Muscle of arm (tissue), 14 donors: ENCODE measurements at places on chromosomes 12 and 14. TPM values are rescaled to one million over a fixed set of nuclear protein-coding genes. Genes with fewer than 3 reads are reported as not detected.

- no peak for DNase-seq
Observed at GRCh38 chr14:105882626-105883025, 356.2 kb downstream of the TMEM121 start.

DNA sequence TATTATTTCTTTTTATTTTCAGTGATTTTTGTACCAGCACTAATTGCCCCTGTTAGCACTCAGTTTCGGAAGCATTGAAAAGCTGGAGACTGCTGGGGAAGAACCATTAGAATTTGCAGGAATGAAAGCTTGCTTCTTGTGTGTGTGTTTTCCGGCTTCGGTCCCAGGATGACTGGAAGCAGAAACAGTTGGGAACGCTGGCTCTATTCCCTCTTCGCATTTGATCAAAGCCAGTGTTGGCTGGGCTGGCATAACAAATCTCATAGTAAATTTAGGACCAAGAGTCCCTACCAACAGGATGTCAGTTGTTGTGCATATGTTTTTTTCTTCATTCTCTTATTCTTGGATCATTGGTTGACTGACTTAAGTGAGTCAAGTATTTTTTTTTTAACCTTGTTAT is 53.6 kb upstream of the TRAF3 start:
- no peak for DNase-seq

- no peak for DNase-seq
Observed at GRCh38 chr12:5503774-5504173, 71.9 kb downstream of the NTF3 start.

DNA sequence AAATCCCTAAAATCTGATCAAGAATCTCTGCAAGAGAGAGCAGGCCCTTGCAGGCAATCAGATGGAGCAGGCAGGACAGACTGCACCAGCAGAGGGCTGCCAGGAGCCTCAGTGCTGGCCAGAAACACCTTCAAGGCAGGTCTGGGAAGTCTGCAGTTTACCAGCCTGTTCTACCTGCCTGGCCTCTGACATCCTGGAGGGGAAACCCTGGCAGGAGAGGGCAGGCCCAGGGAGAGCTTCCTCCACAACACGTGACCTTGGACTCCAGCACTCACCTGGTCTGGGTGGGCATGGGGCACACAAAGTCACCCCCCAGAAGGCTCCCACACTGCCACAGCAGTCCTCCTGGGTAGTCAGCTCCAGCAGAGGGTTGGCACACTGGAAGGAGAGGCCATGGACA is 56.0 kb downstream of the ISCA2 start:
- no peak for DNase-seq

- DNase-seq, result no peak
Observed at GRCh38 chr14:67396381-67396970, 15.5 kb downstream of the PLEK2 start.

DNA sequence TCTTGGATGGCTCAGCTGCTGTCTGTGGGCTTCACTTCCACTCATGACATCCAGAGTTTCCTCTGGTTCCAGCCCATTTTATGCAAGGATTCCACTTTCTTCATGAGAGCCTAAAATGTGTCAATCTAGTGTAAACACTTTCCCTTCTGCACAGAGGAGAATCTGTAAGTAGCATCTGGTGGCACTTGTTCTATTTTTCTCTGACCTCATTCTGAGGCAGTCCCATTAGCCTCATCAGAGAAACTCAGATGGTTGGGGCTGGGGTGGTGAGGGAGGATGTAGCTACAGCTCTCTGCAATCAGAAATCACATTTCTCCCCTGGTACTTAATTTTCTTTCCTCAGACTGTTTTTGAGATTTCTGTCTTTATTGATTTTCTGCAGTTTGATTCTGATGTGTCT is 81.6 kb downstream of the PRMT8 start:
- no peak for DNase-seq

GRCh38 chr12:120725659-120726509 is at the start of gene ACADS:
Gene ACADS (plus strand): TSS chr12:120725826. CDS start chr12:120725886, 60 bp downstream.
- peak; percentile 88 for DNase-seq

DNA sequence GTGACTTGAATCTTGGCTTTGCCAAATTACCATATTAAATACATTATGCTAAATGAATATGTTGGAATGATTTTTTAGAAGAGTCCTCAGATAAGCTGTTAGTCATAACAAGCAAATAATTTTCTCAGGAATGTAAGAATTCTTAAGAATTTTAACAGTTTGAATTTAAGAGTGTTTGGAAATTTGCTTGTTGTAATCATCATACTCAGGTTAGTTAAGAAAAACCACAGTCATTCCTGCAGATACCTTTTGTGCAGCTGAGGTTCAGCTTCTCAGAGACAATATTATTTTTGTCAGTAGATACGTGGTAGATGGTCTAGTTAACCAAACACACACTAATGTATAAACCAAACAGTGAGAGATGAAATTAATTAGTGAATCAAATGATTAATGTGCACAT is 8.9 kb downstream of the WNK1 start:
- DNase-seq, result no peak

DNA sequence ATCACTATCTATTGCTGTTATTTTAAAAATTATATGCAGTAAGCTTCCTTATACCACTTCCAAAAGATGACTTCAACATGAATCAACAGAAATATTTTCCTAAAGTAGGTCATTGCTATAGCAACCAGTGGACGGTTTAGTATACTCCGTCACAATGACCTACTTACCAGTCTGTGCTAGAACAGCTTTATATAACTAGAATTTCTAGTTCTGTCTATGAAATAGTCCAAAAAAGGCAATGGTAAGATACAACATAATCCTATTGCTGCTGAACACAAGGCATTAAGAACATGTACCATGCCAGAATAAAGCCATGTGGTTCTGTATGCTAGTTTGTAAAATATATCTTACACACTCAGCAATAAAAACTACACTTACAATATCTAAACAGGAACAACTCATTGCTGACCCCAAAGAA is 40.7 kb upstream of the MTERF2 start:
- DNase-seq, result peak; percentile 91

DNA sequence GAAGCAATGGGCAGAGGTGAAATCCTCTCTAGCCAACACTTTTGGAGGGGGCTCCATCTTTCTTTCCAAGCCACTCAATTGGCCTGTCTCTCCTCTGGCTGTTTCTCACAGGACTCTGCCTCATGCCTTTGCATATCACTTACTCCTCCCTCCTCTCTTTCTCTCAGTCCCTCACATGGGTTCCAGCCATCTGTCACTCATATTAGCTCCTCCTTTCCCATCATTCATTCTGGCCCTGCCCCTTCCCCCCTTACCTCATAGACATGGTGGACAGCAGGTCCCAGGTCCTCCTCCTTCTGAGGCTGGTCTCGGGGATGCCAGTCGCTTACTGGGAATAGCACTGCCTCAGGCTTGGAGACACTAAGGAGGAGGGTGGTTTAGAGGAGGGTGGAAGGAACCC is 16.6 kb upstream of the ZNF385A start:
- DNase-seq, result no peak

- no peak for DNase-seq
Observed at GRCh38 chr12:94500831-94501567, 41.3 kb upstream of the CEP83 start.

- no peak for DNase-seq
Observed at GRCh38 chr12:122086641-122087285, 8.2 kb downstream of the MLXIP start.

- no peak for DNase-seq
Observed at GRCh38 chr12:52517888-52518287, 2.3 kb downstream of the KRT5 start.

- DNase-seq, result peak; percentile 3
Observed at GRCh38 chr12:84986586-84986985, 49.5 kb downstream of the TSPAN19 start.

DNA sequence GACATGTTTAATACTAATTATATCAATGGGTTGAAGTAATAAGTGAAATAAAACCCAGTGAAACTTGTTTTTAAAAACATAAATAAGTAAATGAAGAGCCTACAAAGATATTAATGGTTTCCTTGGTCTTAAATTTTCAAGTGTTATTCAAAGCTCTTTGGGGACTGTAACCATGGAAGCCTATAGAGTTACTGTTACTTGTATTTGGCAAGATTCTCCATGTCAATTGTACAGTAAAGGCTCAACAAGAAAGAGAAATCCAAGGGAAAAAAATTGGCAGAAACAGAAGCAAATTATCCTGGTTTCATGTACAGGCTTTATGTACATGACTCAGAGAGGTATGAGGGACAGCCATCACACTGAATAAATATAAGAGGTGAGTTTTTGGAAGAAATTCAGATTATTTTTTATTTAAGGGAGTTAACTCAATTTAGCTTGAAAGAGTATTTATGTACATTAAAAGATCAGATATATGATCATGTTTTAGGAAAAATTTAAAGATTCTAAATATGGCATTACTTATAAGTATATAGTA is 151.1 kb upstream of the HMGA2 start:
- DNase-seq, result no peak

DNA sequence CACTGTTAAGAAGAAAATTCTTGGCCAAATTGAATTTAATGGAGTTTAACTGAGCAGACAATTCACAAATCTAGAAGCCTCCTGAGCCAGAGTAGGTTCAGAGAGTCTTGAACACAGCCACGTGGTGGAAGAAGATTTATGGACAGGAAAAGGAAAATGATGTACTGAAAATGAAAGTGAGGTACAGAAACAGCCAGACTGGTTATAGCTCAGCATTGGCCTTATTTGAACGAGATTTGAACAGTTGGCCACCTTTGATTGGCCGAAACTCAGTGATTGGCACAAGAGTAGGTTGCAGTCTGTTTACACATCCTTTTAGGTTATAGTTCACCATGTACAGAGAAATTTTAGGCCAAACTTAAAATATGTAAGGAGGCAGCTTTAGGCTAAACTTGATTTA is 9.9 kb downstream of the OAS2 start:
- no peak for DNase-seq

DNA sequence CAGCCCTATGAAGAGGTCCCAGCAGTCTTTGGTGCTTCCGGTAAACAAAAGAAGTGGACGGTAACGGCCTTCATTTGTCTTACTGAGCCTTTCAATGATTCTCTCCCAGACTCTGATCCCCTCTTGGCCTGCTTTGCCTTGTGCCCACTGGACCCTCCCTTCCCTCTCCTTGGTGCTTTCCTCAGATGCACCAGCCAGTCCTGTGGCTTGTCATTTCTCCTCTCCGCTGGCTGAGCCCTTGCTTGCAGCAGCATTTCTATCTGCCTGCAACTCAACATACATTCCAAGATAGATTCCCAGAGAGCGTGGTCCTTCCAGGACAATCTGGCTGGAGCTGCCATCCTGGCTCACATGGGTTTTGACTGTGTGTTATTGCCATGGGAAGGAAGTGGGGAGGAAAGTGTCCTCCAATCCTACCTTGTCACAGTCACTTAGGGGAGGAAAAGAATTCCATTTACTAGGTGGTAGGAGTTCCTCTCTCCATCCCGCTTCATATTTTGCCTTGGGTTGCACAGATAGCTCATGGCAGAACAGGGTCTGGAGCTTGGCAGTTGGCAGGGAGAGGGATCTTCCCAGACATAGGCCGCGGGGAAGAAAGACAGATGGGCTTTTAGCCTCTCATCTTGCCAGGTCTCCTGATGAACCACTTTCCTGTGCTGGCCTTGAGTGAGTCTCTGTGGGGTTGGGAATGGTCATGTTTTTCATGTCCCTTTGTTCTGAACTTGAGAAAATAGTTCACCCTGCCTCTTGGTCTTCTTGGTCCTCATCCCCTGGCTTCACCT is 92.8 kb upstream of the KCNA1 start:
- DNase-seq, result no peak

DNA sequence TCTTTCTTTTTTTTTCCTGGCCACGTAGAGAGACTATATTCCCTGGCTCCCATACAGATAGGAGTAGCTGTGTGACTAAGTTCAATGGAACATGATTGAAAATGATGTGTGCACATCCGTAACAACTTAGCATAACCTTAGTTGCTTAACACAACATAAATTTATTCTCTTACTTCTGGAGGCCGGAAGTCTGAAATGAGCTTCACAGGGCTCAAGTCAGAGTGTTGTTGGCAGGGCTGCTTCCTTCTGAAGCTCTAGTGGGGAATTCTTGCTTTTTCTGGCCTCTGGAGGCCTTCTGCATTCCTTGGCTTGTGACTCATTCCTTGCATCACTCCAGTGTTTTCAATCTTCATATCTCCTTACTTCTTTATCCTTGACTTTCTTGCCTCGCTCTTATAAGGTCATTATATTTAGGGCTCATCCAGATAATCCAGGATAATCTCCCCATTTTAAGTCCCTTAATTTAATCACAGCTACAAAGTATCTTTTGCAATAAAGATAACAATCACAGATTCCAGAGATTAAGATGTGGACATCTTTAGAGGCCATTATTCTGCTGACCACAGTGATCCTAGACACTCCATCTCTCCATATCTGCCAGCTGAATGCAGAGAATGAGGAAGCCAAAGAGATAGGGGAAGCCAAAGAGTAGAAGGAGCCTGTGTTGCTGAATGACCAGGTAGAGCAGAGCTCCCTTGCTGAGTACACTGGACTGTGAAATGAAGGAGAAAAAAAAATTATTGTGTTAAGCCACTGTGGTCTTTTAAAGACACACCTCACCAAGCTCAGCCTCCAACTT is 21.0 kb upstream of the SNX6 start:
- DNase-seq, result peak; percentile 12

GRCh38 chr14:88191605-88192004 is 131.5 kb downstream of the KCNK10 start:
- DNase-seq, result no peak

DNA sequence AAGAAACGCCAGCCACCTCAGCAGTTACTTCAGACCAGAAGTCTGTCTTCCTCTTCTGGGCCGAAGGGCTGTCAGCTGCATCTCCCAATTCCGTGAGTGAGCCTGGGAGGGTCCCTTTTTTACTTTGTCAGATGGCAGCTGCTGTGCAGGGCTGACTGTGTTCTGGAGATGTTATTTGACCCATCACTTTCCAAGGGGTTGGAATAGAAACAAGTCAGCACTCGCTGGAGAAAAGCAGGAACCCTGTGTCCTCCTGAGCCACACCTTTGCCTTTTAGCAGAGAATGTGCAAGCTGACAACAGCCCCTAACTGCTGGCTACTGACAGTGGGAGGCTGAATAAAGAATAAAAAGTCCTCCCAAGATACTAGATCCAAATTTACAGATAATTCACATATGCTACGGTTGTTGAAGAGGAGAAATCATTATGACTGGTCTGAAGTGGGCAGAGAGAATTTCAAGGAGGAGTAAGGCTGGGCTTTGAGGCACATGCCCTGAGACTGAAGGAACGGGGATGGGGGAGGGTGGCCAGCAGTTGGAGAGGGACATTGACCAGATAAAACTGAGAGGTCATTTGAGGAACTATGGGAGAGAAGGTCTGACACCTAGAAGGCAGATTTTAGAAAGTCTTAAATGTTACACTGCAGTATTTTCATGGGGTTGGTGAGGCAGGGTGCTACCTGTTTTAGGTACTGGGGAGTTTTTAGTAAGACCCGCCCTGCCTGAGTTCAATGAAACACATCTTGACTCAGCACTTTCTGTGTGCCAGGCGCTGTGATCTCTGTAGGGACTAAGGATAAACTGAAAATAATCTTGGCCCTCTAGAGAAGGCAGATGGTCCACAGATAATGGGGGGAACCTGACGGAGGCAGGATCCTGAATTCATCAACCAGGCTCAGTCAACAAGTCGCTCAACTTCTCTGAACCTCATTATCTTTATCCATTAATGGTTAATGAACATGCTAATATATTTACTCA is 27.4 kb downstream of the FAM234B start:
- no peak for DNase-seq

GRCh38 chr14:52318826-52319645 is 4.9 kb downstream of the PTGER2 start:
- DNase-seq, result no peak

EAPP gene
- polyA plus RNA-seq, result 31.9 TPM

TAS2R19 gene
- polyA plus RNA-seq, result 2.4 TPM

RPS26 gene
- 410 TPM for polyA plus RNA-seq

KRT86 gene
- 0.13 TPM for polyA plus RNA-seq

TAOK3 gene
- 288 TPM for polyA plus RNA-seq

OR4E2 gene
- polyA plus RNA-seq, result not detected

DDN gene
- 19.3 TPM for polyA plus RNA-seq
